ENCODE measurements at places on chromosomes 5 and 9.
A peak's percentile ranks its signal among the peaks of the same experiment; 100 is the strongest.

DNA sequence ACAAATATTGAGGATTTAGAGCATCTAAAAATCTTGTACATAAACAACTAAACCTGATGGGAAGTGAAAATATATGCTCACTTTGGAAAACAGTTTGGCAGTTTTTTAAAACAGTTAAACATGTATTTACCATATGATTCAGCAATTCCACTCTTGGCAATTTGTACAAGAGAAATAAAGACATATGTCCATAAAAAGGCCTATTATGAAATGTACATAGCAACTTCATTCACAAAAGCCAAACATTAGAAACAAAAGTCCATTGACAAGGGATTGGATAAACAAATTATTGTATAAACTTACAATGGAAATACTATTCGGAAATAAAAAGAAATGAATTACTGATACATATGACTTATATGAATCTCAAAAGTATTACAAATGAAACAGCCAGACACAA lies 196.2 kb upstream of the SLC24A2 start:
- DNase-seq = no peak

DNA sequence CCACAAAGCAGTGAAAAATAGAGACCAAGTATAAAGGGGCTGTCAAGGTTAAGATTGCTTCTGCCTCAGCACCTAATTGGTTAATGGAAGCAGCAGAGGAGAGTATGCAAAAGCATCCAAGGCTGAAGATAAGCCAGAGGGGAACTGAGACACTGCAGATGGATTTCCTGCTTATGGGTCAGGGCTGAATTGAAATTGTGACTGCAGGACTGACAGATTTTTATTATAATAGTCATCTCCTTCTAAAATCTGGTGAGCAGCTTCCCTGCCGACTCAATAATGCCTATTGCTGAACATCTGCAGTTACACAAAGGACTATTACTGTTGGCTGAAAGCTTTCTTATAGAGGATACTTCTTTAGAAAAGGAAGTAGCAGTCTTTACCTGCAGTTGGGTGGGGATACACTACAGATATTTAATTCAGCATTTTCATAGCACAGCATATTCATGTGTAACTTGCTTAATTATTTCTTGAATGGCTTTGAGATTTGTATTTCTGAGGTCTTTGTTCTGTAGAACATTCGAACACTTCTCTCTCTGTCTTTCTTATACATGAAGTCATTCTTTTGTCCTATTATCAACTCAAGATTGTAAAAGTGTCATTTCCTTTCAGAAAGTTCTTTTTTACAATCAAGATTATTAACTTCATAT lies 363.0 kb upstream of the RIOK2 start:
- DNase-seq = peak; percentile 33

- DNase-seq = no peak
Measured at GRCh38 chr5:114988096-114988495, 181.6 kb downstream of the TRIM36 start.

DNA sequence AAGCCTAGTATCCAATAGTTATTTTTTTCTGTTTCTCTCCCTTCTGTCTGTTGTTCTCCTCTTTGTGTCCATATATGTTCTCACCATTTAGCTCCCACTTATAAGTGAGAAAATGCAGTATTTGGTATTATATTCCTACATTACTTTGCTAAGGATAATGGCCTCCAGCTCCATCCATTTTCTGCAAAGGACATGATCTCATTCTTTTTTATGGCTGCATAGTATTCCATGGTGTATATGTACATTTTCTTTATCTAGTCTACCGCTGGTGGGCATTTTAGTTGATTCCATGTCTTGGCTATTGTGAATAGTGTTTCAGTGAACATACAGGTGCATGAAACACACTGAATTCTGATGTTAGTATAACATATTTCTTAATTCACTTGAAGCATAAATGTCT lies 348.9 kb upstream of the TRPC7 start:
- no peak for DNase-seq

GRCh38 chr9:124514874-124515273 lies 7.7 kb upstream of the NR5A1 start:
- no peak for DNase-seq

DNA sequence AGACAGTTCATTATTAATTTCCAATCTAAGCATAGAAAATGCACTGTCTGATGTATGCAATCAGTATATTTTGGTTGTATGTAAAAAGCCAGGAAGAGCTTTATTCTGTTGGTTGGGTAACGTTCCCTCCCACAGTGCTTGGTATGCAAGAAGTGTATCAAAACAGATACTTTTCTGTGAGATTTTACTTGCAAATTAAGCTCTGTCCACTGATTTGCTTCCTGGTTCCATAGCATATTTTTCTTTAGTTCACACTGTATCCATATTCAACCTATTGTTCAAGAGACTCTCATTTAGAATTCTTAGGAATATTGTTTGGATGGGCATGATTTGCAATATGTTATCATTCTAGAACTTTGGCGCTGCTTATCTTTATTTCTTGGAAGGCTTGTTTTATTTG lies 47.4 kb downstream of the RNF180 start:
- DNase-seq = no peak

GRCh38 chr5:3020426-3020825 lies 268.9 kb upstream of the IRX2 start:
- DNase-seq = no peak

DNA sequence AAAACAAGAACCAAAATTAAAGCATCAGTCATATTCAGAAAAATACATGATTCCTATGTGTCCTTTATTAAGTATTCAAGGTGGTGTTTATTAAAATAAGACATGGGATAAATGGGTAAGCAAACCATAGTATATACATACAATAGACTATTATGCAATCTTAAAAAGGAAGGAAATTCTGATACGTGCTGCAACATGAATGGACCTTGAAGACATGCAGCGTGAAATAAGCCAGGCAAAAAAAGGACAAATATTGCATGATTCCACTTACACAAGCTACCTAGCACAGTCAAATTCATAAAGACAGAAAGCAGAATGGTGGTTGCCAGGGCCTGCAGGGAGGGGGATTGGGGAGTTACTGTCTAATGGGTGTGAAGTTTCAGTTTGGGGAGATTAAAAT lies 127.7 kb downstream of the DMAC1 start:
- DNase-seq = no peak

DNA sequence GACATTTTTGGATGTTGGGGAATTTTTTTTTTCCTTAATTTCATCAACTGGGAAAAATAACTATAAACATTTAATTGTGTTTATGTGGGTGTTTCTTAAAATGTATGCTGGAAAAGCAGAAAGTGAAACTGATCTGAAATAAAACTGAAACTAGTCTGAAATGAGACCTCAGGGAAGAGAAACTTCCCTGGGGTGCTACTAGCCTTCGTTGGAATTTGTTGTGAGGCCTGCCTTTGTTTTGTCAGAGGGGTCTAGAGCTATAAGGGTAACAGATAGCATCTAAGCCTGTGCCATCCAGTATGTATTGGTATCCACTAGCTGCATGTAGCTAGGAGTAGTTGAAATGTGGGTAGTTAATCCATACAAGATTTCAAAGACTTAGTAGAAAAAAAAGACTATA lies 10.4 kb downstream of the ZNF618 start:
- DNase-seq = no peak

- DNase-seq = no peak
Measured at GRCh38 chr9:120221844-120222243, 358.1 kb downstream of the CDK5RAP2 start.

GRCh38 chr5:16809395-16810207 lies 126.5 kb downstream of the MYO10 start:
- DNase-seq = no peak

- no peak for DNase-seq
Measured at GRCh38 chr5:56460195-56460546, 227.0 kb upstream of the ANKRD55 start.

GRCh38 chr5:176658007-176658599 lies 10.8 kb downstream of the TSPAN17 start:
- DNase-seq = peak; percentile 77

GRCh38 chr9:126299706-126300276 lies 26.8 kb upstream of the MVB12B start:
- DNase-seq = no peak

DNA sequence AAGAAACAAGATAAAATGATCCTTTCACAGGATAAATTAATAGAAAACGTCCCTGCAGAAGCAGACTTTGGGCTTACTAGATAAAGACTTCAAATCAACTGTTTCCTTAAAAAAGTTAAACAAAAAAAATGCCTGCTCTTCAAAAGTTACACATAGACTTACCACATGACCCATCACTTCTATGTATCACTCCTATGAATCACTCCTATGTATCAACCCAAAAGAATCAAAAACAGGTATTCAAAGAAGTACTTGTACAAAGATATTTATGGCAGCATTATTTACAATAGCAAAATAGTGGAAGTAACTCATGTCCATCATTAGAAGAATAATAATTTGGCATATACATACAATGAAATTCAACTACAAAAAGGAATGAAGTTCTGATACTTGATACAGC lies 56.3 kb upstream of the PRDM9 start:
- no peak for DNase-seq

DNA sequence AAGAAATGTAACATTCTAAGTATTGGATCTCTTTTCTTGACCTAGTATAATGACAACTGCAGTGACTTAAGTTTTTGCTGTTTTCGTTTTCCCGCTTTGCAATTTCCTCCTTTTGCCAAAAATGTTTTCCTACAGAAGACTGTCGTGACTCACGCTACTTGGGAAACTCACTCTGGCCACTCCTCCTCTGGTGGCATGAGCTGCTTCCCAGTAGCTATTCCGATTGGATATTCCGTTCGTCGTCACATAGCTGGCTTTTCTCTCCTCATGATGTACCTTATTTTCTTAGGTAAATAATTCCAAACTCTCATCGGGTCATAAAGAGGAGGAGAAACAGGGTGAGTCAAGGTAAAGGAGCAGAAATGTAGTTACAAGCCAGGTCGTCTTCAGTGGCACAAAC lies 64.9 kb downstream of the GOLPH3 start:
- DNase-seq = no peak

DNA sequence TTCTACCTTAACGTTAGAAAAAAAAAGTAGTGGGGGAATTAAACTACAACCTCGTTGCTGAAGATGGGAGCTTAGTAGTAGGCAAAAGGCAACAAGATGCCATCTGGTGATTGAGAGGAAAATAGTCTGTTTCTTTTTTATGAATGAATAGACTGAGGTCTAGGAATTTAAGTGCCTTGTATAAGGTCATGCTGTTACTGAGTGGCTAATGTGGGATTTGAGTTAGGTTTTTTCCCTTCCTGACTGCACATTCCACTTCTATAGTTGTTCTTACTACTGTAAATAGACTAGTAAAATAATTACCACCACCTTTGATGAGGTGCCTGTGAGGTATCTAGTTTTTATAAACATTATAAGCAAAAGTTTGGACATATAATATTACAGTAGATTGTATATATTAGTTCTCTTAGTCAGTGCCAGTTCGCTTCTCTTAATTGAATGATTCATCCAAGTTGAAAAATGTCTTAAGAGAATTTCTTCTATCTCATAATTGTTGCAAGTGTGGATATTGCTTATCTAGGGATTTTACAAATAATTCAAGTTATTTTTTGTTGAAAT lies 19.1 kb downstream of the FSD1L start:
- no peak for DNase-seq

DNA sequence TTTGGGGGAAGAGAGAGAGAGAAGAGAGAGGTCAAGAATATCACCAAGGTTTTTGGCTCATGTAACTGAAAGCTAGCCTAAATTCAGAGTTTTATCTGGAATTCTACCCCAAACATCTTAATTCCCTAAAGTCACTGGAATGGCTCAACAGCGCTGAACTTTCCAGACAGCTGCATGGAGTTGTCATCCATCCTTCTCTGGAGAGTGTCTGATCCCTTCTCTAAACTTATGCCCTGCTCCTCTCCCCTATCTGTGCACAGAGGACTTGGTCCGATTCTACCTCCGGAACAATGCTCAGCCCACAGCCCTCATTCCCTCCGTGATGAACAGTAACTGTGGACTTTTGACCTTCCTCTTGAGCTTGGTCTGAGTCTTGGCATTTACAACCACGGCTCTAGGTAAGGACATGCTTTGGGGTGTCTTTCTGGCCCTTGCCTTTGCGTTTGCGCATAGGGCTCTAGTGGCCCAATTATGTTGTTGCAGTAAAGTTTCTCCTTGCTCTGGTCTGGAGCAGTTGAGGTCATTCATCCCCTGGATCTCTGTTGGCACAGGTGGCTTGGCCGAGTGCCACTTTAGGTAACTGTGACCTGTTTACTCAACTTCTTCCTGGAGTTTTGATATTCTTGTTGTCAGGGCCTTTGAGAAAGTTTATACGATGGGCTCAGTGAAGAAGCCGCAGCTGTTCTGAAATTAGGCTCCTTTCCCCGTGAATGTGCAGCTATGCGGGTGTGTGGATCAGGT lies 18.3 kb upstream of the CD180 start:
- DNase-seq = no peak

DNA sequence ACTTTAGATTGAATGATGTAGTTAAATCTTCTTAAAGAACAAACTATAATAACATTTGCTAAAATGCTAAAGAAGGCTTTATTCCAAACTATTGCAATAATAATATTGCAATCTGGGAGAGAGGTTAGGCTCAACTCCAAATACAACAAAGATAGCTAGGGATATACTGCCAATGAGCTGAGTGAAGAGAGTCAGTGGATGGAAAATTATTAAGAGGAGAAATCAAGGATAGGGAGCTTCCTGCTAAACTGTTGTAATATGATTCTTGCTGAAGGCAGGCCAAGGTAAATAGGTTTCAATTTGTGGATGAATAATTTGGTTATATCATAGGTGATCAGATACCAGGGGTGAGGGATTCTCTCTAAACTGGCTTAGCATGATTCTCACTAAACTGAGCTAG lies 1651.5 kb downstream of the EFNA5 start:
- no peak for DNase-seq

DNA sequence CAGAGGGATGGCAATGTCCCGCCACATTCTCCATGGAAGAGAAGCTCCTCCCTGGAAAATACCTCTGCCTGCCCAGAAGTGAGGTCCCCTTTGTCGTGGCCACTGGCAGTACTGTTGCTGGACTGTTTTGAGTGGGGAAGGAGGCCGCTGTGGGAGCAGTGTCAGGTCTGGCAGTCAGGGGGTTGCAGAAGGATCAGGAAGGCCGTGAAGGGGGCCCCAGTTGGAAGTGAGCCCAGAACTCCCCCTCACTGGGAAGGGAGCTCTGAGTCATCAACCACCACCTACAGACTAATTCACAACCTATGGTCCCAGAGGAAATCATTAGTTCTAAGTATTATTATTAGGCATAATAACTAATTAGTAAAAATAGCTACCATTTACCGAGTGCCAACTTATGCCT lies 200.4 kb downstream of the TTLL11 start:
- no peak for DNase-seq

GRCh38 chr9:91075279-91075678 lies 273.7 kb downstream of the SYK start:
- no peak for DNase-seq

DNA sequence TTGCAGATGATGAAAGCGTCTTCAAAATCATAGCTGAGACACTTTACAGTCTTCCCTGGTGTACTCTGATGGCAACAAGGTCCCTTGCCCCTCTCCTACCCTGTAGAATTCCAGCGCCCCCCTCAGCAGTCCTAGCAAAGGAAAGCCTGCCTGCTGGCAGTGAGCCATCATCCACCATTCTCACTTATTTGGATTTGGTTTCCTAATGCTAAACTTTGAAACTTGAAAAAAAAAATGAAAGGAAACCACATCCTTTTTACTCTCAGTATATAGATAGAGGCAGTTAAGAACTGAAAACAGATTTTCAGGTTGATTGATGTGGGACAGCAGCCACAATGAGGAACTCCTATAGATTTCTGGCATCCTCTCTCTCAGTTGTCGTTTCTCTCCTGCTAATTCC lies at the start of gene GZMA:
Gene GZMA (plus strand): TSS at position 299 of the 400 bp plus-strand sequence. CDS start 37 bp downstream, at position 336.
- DNase-seq = no peak

- no peak for DNase-seq
Measured at GRCh38 chr5:11062397-11062796, 301.4 kb upstream of the DAP start.

GRCh38 chr9:108621991-108622855 lies 233.6 kb downstream of the ACTL7B start:
- DNase-seq = no peak

- DNase-seq = no peak
Measured at GRCh38 chr9:82081496-82081895, 92.9 kb downstream of the SPATA31D1 start.

Data from SK-N-DZ (cell line).